ENCODE measurements at places on chromosomes 5 and 9. TPM values are rescaled to one million over a fixed set of nuclear protein-coding genes. Genes with fewer than 3 reads are reported as not detected.

GRCh38 chr5:172144931-172145869 lies 42.8 kb downstream of the STK10 start:
- DNase-seq = no peak

- no peak for DNase-seq
These were observed 262.0 kb downstream of the HTR1A start for GRCh38 chr5:63700241-63700640.

DNA sequence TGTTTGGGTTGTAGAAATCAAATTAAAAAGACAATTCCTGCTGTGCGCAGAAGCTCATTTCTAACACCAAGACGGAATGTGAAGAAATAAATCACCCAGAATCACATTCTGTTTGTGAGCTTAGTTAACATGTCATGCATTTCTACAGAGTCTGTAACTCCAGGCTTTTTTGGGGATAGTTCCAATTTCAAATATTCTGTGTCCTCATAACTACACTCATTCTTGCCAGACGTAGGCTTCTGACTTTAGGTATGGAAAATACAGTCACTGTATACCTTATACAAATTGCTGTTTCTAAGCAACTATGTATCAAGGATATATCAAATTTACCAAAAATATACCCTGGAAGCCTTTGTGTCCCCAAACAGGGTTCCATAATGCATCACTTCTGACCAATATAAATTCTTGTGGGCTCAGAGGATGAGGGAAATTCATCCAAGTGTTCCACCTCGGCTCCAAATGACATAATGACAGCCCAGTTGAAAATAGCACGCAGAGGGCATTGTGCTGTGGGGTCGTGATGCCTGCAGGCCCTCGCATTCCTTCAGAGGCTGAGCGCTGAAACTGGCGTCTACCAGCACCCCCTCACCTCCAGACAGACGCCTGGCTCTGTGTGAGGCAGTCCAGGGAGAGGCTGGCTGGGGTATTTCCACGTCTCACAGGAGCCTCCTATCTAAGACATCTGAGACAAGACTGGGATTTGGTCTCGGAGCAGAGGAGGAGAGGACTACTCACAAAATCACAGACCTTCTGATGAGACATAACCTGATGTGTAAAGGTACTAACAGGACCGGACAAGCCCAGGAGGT lies 79.8 kb downstream of the KLF4 start:
- DNase-seq = no peak

The SNCAIP gene
- 1.7 TPM for total RNA-seq

DNA sequence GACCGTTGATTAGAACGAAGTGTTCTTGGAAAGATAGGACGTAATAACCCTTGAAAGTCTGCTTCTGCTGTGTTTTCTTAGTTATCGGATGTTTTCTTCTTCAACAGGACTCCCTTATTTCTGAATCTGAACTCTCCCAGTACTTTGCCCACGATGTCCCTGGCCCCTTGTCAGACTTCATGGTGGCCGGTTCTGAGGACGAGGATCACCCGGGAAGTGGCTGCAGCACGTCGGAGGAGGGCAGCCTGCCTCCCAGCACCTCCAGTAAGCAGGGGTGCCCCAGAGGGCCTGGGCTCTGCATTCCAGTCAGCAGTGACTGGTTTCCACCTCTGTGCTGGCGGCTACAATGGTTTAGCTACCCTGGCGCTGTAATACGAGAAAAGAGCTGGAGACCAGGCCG lies 102.1 kb downstream of the GOLPH3 start:
- no peak for DNase-seq

GRCh38 chr9:100838857-100839256 lies 189.7 kb upstream of the PLPPR1 start:
- no peak for DNase-seq

DNA sequence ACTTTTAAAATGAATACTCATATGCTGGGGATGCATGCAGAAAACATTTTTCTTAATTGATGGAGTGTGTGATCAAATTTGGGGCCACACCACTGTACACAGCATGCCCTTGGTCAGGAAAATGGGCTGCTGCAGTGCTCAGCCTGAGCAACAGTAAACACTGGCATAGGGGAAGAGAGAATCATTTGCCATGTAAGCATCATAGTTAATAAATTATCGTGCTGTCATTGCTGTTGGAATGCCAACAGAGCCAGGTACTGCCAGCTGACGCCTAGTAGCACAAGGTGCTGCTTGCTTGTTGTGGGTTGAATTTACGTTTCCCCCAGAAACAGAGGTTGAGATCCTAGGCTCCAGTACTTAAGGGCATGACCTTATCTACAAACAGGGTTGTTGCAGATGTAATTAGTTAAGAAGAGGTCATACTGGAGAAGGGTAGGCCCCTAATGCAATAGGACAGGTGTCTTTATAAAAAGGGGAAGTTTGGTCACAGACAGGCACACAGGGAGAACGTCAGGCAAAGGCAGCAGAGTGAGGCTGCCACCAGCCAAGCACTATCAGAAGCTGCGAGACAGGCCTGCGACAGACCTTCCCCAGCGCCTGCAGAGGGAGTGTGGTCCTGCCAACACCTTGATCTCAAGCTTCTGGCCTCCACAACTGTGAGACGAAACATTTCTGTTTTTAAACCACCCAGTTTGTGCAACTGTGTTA lies 25.3 kb downstream of the DAP start:
- peak; percentile 55 for DNase-seq

DNA sequence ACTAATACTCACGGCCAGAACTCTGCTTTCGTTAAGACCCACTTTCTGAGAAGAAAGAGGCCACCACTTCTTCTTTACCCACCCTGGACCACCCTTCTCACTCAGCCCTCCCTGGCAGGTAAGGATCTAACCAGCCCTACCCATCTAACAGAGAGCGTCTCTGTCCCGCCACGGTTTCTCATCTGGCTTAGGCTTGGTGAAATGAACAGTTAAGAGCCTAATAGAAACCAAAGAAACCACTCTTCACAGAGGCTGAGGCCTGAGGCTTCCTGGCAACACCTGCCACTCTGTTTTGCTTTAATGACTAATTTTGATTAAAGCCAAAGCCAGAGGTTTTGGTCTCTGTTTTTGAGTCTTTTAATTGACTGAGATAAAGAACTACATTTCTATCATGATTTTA lies 354.1 kb upstream of the SLC30A5 start:
- no peak for DNase-seq

The LRRC19 gene
- not detected for total RNA-seq

The PCDHGA12 gene
- 5.1 TPM for total RNA-seq

The MYOZ3 gene
- 3.2 TPM for total RNA-seq

DNA sequence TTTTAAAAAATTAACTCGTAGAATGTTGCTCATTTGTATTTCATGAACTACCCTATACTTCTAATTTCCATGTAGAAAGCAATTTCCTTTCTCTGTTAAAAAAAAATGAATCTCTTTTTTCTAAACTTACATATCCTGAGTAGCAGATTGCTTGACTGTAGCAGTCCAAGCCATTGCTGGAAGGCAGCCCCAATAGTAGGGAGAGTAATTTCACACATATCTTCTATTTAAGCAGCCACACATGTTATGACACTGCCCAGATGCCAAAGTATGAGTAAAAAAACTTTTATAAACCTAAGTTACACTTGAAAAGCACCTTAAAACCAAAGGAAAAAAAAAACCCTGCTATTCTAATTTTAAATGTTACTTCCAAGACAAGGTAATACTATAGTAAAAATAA lies 69.6 kb downstream of the FBXL17 start:
- DNase-seq = no peak

GRCh38 chr9:118809160-118809625 lies 560.0 kb downstream of the BRINP1 start:
- DNase-seq = no peak

GRCh38 chr5:79577693-79578092 lies 34.5 kb upstream of the TENT2 start:
- DNase-seq = no peak

The TRIM7 gene
- 20.0 TPM for total RNA-seq

GRCh38 chr9:131755541-131756198 lies 15.8 kb upstream of the RAPGEF1 start:
- DNase-seq = peak; percentile 87

All from left ventricle myocardium superior (tissue), 1 donor.